ENCODE measurements at places on chromosomes 3 and 15.

DNA sequence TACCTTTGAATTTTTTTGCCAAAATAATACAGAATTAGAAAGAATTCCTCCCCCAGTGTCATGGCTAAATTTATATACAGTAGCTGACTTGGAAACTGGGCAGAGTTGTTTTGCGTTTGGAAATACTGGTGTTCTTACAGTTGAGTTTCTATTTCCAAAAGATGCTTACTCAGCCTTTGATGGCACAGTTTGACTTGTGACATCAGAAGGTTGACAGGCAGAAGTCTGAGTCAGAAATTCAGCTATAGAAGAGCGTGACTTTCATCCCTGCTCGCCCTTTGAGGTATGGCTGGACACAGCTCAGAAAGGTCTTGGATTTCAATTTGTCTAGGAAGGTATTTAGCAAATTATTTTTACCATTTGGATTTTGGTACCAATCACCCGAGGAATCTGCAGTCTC lies 175.8 kb downstream of the VGLL4 start:
- no peak for DNase-seq

- DNase-seq, result no peak
Measured at GRCh38 chr3:140913728-140914127, 27.9 kb upstream of the SLC25A36 start.

GRCh38 chr15:99979371-99979770 lies 246.1 kb upstream of the LYSMD4 start:
- no peak for DNase-seq

GRCh38 chr15:25682340-25682739 lies 180.8 kb downstream of the ATP10A start:
- no peak for DNase-seq

GRCh38 chr3:4984511-4984864 lies 5.3 kb downstream of the BHLHE40 start:
- DNase-seq, result no peak

DNA sequence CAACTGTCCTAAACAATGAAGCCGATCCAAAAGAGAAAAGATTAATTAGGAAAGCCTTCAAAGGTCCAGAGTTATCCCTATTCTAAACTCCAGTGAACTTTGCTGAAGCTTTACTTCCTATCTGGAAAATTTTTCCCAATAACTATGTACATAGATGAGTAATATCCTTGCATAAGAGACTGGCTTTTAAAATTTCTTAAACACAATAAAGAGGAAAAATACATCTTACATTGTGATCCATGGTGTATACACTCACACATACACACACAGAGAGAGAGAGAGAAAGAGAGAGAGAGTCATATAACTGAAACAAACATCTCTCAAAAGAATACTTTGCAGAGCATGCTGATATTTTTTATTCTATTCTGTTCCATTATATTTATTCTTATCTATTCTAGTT lies 20.0 kb downstream of the SPTSSB start:
- no peak for DNase-seq

- DNase-seq, result no peak
Measured at GRCh38 chr3:23889386-23889785, 27.4 kb downstream of the NKIRAS1 start.

DNA sequence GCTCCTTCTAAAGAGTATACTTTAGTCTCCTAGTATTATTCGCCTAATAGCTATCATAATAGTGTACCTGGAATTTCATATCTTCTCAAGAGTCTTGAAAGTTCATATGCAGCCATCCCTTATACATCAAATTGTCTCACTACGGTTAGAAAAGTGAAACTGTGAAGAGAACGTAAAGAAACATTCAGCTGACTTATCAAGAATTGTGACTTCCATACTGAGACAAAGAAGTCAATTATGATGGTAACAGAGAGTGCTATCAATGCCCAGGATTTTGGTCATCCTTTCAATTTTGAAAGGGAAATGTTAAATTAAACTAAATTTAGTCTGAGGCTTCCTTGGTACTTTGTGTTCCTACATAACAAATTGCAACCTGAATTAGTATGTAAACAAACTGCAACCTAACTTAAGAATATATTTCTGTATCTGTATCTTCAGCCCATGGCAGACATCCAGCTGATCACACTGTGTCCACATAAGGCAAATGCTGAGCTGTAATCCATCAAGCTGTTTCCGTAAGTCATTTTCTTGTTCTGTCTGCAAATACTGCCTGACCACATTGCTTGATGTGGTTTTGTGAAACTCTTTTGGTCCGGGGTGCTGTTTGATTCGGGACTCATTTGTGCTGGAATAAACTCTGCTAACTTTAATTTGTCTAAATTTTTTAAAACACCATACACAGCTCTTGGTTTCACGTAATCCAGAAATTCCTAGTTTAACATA lies 469.6 kb downstream of the SI start:
- no peak for DNase-seq

GRCh38 chr3:31246293-31247062 lies 286.2 kb upstream of the STT3B start:
- DNase-seq, result no peak

DNA sequence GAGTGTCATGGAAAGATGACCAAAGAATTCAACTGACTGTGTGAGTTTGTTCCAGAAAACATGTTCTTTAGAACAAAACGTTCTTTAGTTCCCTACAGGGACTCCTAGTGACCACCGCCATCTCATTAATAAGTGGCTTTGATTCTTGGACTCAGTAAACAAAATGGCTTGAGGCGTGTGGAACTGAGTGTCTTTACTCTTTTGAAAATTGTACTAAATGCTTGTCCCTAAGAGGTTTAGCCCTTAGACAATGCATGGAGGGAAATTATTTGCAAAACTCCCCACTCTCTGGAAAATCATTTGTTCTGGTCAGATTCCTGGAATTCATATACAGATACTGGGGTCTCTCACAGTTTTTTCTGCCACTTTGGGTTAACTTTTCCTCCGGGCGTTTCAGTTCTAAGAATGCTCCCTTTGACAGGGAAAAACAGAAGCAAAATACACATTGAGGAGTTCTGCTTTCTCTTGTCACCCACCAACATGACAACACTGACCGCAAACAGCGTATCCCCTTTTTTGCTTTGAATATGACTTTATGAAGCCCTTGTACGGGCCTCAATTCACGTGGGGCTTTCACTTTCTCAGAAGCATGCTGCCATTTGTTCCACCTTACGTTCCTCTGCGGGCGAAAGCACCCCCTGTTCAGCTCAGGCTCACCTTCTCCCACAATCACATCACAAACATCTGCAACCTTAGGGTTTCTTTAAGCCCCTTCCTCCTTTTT lies 15.3 kb upstream of the NRROS start:
- DNase-seq, result no peak

Measured in left renal cortex interstitium (tissue), 4 donors.